CD4-positive, alpha-beta T cell treated with Interleukin-12 subunit alpha and Interleukin-12 subunit beta, for 1 hour (primary cell): ENCODE measurements at places on chromosomes 1 and 21.
A peak's percentile ranks its signal among the peaks of the same experiment; 100 is the strongest.

GRCh38 chr1:33137800-33138199 lies 44.0 kb downstream of the TRIM62 start:
- DNase-seq, result peak; percentile 36

DNA sequence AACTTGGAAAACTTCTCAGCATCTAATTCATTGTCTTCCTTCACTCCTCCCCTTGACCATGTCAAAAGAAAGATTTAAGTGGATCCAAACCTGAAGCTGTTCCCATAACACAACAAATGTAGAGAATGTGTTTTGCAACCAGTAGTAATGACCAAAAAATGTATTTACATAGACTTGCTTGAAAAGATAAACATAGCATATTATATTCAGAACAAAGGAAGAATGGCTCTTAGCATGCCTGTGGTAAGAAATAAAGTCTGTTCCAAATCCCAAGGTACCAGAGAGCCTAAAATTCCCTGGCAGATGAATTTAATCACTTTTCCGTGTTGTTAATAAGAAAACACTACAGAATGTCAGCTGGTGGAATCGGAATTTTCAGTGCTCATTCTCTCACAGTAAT lies 36.8 kb downstream of the FMO3 start:
- DNase-seq, result no peak

DNA sequence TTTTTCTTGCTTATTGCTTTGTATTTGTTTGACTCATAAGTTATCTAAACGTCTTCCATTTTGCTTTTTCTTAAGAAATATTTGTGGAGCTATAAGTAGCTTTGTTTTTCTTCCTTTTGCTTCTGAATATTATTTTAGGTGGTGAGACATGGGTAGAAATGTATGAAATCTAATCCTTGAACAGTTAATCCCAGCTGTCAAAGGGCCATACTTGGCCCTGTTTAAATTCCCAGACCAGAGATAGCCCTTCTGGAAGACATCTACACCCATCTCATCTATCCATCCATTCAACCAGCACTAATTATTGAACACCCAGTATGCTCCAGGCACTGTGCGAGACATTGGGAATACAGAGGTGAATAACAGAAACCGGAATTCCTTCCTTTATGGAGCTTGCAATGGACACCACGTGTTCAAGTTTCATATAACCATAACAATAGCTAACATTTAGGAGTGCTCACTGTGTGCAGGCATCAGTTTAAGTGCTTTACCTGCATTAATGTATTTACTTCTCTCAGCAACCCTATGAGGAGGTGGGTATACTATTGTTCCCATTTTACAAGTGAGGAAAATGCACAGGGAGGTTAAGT lies 8.7 kb downstream of the TACSTD2 start:
- DNase-seq, result no peak

- DNase-seq, result no peak
Observed at GRCh38 chr1:64518692-64519481, 49.0 kb downstream of the CACHD1 start.

GRCh38 chr1:91706140-91706957 lies 179.6 kb downstream of the TGFBR3 start:
- no peak for DNase-seq

DNA sequence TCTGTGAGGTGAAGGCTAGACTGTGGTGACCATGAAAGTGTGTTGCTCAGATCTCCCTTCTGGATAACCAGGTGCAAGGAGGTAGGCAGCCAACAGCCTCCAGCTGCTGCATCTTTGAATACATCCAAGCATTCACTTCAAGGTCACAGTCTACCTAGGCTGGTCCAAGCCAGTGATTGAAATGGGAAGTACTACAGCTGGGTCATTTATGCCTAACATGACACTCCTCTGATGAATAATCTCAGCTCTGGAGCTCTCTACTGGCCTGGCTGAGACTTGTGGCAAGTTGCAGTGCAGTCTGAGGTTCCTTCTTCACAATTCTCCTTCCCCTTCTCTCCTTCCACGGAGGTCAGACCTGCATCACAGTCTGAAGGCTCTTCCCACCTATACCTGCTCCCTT lies 35.0 kb upstream of the ARHGAP29 start:
- DNase-seq, result no peak

DNA sequence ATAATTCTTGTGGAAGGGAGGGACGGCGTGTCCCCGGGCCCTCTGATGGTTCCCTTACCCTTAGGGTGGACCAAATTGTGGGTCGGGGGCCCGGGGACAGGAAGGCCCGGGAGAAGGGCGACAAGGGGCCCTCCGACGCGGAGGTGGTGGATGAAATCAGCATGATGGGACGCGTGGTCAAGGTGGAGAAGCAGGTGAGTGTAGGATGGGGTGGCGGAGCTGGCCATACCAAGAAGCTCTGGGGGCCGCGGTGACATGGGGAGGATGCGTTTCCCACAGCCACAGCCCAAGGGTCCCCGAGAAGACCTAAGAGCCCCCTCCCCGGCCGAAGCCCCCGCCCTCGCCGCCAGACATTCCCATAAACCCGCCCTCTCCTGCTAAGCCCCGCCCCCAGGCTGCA lies 24.6 kb downstream of the CITED4 start:
- DNase-seq, result no peak

- no peak for DNase-seq
Observed at GRCh38 chr1:39757501-39757900, 13.6 kb downstream of the OXCT2 start.

DNA sequence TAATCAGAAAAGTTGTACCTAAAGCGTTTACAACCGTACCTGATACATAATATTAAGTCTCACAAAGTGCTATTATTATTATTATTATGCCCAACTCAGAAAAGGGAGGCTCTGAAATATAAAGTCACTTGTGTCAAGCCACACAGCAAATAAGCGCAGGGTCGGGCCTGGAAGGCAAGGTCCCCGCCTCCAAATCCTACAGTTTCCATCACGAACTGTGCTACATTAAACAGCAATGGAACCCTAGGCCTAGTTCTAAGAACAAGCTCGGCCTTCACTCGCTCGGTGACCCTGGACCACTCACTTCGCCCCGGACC lies 549 bp downstream of the PARS2 start:
- DNase-seq, result no peak

DNA sequence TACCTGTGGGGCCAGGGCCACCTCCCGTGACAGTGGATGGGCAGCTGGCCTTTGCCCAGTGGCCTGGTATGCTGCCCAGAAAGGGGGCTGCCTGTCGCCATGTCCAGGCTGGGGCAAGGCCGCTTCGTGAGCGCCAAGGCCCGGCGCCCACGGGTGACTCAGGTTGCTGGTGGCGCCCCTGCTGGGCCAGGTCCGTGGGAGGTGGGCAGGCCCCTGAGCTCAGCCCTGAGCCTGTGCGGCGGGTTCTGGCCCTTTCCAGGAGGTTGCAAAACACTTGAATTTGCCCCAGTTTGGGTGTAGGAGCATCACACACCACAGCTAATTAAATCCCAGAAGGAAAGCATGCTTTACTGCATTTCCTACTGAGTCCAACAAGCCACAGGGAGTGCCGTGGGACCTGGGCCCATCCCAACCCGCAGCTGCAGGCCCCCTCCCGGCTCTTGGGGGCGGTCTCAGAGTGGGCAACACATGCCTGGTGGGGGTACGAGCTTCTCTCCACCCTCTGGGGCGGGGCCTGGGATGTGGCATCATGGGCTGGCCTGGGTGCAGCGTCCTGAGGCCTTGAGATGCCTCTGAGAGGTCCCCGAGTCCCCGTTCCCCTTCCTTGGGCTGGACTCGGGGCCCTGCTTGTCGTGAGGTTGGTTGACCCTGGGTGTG lies 159.8 kb downstream of the PEX14 start:
- no peak for DNase-seq

DNA sequence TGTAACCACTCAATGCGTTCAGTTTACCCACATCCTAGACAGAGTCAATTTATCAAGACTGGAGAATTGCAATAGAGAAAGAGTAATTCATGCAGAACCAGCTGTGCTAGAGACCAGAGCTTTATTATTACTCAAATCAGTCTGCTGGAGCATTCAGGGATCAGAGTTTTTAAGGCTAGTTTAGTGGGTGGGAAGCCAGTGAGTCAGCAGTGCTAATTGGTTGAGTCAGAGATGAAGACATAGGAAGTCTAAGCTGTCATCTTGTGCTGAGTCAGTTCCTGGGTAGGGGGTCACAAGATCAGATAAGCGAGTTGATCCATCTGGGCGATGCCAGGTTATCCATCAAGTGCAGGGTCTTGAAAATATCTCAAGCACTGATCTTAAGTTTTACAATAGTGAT lies 499.6 kb downstream of the MRPL39 start:
- no peak for DNase-seq

- no peak for DNase-seq
Observed at GRCh38 chr21:38524168-38525153, 26.2 kb upstream of the ERG start.

GRCh38 chr1:31588751-31589515 lies 12.6 kb downstream of the TINAGL1 start:
- DNase-seq, result no peak

DNA sequence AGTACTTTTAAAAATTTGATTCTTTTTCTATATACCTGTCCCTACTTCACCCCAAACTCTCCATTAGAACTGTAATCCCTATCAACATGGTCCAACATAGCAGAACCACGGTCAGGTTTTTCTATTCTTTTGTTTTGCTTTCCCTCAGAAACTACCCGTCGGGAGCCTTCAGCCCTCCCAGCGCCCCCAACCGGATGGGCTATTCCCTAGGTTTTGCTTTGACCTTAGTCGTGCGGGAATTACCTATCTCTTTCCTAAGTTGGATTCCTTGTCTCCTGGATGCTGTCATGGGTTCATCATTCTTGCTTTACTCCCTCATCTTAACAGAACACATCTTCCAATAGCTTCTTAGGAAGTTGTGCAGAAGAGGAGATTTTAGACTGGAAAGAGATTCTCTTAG lies 97.5 kb upstream of the LBR start:
- no peak for DNase-seq

DNA sequence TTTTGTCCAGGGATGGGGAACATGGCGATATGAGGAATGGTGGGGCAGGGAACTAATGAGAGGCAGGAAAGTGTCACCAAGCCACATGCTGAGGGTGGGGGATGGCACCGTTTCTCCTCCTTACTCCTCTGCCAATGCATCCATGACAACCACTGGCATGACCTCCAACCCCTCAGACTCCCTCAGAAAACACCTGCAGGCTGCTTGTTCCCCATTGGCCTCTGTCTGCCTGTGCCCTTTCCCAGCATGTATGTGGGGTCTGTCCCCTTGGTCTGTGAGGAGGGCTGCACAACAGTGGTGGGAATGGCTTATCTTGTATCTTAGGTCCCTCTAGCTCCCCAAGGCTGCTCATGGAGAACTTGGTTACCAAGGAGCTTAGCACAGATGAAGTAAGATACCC lies 137.2 kb upstream of the NGF start:
- DNase-seq, result no peak

GRCh38 chr21:41899426-41900202 lies 20.5 kb upstream of the PRDM15 start:
- DNase-seq, result peak; percentile 23

GRCh38 chr1:90712915-90713730 lies 4.0 kb downstream of the BARHL2 start:
- no peak for DNase-seq

DNA sequence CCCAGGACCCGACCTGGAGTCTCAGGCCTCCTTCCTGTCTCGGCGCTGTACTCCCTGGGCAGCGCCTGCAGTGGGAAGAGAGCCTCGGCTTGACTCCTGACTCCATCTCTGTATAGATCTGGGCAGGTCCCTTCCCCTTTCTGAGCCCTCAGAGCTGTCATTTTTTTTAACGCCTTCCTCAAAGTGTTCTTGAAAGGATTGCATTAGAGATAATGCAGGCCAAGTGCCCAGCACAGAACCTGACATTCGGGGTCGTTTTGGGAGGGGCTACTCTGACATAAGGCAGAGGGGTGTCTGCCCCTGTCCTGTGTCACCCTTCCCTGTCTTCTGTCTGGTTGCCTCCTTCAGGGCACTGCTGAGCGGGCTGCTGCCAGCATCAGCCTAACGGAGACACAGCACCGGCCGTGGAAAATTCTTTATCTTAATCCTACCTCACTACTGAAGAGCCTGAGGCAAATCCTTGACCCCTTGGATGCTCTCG lies 271.6 kb downstream of the TRABD2B start:
- no peak for DNase-seq

- DNase-seq, result peak; percentile 90
Observed at GRCh38 chr21:35048706-35049617, at the start of gene RUNX1. RUNX1 (minus strand) TSS chr21:35049302.
